CD4-positive, alpha-beta T cell treated with Interleukin-10 for 1 hour (primary cell): ENCODE measurements at places on chromosomes 12 and 14.

- no peak for DNase-seq
Measured at GRCh38 chr12:123546281-123546680, 12.8 kb upstream of the RILPL1 start.

DNA sequence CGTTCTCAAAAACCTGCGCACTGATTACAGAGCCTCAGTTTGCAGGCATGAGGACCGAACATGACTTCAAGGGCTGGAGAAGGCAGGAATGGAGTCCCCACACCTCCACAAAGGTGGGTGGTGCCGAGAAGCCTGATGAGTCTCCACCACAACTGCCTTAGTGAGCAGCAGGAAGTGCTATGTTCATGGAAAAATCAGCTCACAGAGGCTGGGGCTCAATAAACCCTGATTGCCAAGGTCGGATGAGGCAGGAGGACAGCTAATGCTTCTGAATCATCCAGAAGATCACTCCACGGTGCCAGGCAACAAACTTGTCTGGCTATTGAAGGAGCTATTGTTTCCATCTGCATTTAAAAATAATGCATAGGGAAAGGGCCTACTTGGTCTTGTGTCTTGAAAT, 31.1 kb downstream of the APPL2 start:
- DNase-seq, result no peak

DNA sequence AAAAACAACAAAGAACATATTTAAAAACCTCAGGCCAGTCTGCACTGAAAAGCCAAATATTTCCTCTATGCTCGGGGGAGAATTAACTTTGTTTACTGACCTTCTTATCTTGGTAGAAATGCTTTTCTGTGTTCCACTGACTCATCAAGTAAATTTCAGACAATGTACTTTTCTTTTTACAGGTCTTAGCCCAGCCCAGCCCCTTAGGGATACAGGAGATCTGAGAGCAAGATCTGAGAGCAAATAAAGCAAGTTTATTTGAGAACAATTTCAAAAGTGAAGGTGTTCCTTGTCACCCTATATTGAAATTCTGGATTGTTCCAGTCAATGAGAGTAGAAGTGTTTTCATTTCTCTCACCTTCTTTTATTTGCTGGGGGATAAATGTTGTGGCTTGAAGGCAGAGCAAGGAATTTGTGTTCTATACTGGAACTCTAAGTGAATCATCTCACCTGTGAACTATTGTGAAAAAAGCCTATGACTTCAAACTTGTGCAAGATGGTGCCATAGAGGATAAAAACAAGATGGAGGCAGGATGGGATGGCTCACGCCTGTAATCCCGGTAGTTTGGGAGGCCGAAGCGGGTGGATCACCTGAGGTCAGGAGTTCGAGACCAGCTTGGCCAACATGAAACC, 7.9 kb upstream of the GPRC5A start:
- no peak for DNase-seq

GRCh38 chr12:94817695-94818075, 167.3 kb upstream of the TMCC3 start:
- no peak for DNase-seq

DNA sequence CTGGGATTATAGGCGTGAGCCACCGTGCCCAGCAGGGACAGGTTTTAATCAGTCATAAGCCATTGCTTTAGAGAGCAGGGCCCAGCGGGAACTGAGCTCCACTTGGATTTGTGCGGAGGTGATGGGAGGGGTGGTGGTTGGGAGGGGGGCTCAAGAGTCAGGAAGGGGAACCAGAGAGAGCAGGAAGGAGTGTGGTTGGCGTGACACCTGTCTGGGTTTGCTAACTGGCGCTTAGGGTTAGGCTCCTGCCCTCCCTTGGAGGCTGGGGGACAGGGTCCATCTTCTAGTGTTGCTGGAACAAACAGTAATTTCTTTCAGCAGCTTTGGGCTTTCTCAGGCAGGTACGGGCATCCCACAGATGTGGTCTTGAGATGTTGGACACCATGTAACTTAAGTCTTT, 7.5 kb upstream of the ALDH2 start:
- DNase-seq, result no peak

DNA sequence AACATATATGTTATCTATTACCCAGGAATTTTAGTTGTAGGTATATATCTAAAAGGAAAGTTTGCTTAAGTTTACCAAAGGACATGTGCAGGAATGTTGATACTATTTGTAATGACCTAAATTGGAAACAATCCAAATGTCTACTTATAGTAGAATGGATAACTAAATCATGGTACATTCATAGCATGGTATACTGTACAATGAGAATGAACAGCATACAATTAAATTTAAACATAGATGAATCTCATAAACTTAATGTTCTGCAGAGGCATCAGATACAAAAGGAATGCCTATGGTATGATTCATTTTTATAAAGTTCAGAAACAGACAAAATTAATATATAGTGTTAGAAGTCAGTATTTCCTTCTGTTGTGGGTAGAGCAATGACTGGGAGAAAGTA, 135.4 kb downstream of the GPHN start:
- no peak for DNase-seq

DNA sequence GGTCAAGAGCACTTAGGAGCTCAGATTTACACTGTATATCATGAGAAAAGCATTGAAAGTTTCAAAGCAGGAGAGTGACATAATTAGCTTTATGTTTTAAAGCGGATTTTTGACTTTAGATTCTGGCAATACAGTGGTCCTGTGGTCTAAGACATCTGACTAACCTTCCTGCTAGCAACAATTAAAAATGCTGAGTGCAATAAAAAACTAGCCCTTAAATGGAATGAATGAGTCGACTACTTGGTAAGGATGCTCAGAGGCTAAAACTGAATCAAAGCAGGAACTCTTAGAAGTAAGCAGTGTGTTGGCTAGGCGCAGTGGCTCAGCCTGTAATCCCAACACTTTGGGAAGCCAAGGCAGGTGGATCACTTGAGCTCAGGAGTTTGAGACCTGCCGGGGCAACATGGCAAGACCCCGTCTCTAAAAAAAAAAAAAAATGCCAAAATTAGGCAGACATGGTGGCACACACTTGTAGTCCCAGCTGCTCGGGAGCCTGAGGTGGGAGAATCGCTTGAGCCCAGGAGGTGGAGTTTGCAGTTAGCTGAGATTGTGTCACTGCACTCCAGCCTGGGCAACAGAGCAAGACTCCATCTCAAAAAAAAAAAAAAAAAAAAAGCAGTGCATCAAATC, 18.9 kb downstream of the BICD1 start:
- no peak for DNase-seq

DNA sequence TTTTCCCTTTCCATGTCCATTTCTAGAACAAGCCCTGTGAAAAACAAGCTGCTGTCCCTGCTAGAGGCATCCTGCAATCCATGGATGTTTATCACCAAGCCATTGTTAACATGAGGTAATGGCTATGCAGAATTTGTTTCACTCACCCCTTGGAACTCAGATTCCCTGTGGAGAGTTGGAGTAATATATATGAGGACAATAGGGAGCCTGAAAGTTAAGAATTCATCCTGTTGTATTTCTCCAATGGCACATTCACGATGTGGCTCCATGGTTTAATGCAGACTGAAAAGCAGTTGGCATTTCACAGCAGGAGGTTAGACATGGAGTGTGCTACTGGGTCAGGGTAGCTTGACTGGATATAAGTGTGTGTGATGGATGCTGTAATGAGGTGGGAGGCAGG, 32.4 kb downstream of the GPR65 start:
- DNase-seq, result no peak

DNA sequence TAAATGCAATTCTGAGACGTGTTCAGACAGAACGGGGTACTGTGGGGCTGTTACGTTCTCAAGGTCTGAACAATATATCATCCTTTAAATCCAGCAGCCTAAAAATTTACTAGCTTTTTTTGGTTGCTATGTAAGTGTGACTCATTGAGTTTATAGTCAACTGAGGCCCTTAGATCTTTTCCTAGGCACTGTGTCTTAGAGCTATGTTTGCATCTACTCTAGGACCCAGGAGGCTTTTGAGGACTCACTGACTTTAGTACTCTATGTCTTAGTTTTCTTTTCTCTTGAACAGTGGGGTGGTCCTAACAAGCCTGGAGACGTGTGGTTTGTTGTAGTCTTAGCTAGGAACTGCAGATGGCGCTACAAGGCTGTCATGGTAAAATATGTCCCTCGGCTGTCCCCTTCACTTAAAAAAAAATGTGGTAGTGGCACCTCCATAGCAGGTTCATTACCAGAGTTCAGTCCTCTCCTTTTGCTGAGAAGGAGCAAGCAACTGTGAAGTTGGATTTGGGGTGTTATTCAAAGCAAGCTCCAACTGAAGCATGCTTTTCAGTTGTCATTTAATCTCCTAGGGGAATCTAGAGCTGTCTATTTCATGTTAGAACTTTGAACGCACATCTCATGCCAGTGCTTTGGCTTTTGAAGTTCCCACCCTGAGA, 8.7 kb upstream of the SPATS2 start:
- DNase-seq, result peak; percentile 78

DNA sequence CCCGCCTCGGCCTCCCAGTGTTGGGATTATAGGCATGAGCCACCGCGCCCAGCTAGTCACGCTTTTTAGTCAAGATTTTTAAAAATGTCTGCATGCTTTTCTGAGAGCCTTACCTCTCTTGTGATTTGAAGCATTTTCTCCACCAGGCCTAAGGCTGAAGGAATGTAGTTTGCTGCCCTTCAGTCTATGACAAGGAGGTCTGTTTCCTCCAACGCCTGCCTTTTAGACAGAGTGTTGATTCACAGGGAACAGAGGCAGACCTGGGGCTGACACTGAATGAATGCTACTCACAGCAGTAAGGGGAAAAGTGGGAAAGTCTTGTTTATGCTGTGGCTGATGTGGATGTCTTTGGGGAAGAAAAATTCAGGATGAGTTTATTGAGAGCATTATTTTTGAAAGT, 27.2 kb upstream of the MDM2 start:
- no peak for DNase-seq

DNA sequence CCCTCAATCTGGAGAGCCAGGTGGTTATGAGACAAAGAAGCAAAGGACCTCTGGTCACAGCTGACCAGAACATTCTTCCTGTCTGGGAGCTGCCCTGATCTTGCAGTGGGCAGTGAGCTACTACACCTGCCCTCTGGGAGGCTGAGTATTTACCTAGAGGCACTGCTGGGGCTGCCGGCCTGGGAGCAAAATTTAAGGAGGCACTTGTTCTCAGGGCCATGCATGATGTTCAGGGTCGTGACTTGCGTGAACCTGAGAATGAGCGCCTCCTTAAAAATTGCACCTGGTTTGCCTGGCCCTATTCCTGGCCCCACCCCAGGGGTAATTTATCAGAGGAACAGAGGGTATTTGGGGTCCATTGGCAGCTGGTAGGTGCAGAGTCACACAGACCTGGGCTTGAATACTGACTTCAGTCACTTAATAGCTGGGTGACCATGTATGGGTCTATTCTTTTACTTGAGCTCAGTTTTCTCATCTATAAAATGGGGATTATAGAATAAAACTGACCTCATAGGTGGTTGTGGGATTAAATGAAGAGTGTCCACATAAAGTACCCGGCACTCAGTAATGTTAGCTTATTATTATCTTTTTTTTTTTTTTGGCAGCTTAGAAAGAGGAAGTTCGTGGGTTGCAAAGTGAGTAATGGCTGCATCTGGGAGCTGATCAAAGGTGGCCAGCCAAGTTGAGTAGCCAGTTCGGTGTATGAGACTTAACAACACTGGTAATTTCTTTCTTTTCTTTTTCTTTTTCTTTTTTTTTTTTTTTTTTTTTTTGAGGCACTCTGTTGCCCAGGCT, 107.4 kb upstream of the MED13L start:
- no peak for DNase-seq

DNA sequence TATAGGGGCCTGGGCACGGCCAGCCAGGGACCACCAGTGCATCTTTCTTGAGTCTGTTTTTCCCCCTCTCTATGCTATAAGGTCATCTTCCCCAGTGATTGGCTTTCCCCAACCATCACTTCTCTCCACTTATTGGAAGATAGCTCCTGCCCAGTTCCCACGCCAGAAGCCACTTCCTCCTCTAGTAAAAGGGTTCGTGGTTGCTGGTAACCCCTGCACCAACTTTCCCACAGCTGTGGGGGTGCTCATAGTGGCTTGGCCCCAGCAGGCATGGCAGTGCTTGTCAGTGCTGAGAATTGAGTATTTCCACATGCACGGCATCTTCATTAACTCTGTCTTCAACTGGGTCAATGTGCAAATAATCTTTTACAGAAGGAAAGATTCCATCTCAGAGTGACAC, 215.4 kb downstream of the FOXN3 start:
- DNase-seq, result no peak

GRCh38 chr14:90797919-90798318, 18.3 kb downstream of the TTC7B start:
- DNase-seq, result no peak

GRCh38 chr12:113896194-113896593, 69.9 kb downstream of the RBM19 start:
- no peak for DNase-seq

- DNase-seq, result no peak
Measured at GRCh38 chr14:84468153-84468552, 1061.8 kb upstream of the FLRT2 start.

DNA sequence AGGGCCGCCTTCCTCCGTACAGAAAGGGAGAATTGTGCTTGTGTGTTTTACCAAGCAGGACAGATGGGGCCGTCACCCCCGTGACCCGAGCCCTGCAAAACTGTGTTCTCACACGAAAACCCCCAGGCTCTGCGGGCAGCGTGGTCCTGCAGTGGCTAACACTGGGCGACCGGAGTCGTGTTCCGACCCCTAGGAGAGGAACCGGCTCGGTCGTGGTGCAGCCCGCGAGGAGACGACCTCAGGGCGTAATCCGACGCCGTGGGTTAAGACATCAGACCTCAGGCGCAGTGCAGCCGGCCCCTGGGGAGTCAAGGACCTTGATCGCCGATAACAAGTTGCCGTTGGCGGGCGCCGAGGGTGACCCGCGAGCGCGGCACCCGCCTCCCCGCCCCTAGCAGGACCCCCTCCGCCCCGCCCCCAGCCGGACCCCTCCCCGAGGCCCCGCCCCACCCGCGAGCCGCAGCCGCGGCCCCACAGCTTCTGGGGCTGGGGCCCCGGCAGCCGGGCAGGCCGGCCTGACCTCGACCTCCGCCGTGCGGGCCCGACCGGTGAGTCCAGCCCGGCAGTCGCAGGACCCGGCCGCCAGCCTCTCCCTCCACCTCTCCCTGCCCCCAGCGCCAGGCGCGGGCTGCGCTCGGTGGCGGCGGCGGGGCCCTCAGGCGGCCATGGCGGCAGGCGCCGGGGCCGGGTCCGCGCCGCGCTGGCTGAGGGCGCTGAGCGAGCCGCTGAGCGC, at the start of gene CHPT1:
TSS of gene CHPT1 (plus strand) at position 444 of the 733 bp plus-strand sequence. CDS start at position 666, 222 bp downstream.
- DNase-seq, result peak; percentile 69

- DNase-seq, result no peak
Measured at GRCh38 chr14:93591506-93591905, 160.8 kb downstream of the UNC79 start.

DNA sequence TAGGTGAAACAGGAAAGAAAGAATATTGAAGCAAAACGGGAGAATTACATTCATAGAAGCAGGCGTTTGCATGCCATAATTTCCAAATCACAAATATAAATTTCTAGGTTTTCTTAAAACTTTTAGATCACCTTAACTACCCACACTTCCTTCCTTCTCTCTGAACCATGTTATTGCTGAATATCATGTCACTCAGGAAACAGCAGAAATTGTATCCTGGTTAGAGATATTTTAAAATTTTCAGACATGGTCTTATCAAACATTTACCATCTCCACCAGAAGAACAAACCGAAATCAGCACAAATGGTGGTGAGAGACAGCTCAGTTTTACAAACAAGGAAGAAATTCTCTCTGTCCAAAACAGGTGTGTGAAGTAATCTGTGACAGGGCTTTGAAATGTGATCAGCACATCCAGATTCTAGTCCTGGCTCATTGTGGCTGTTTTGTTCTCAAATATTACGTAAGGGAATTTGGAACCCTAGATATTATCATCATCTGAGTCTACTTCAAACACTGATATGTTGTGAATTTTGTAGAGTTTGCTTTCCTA, 16.3 kb downstream of the TESPA1 start:
- peak; percentile 39 for DNase-seq
